Activated CD4-positive, alpha-beta T cell treated with anti-CD3 and anti-CD28 coated beads, Interleukin-2, amount 50 U/mL, for 4 hours (primary cell): ENCODE measurements at places on chromosomes 7 and 10.

GRCh38 chr10:96524741-96525140, 11.0 kb upstream of the TLL2 start:
- no peak for DNase-seq

DNA sequence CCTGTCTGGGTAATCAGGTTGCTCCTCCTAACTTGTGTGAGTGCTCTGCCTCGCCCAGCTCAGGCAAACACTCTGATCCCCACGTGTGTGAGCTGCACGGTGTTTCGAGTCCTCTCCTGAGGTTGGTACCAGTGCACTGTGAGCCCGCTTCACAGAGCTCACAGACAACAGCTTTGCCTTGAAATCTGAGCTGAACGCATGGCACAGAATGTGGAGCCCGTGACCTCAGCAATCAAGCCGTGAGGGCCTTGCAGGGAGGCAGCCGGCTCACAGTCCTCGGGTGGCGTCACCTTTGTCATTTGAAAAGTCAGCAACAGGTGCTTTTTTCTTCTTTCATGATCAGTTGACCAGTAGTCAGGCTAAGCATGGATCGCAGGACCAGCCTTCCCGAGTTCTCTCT, 60.2 kb upstream of the ADGRA1 start:
- no peak for DNase-seq

- DNase-seq, result no peak
Observed at GRCh38 chr10:76111986-76112825, 680.8 kb downstream of the LRMDA start.

DNA sequence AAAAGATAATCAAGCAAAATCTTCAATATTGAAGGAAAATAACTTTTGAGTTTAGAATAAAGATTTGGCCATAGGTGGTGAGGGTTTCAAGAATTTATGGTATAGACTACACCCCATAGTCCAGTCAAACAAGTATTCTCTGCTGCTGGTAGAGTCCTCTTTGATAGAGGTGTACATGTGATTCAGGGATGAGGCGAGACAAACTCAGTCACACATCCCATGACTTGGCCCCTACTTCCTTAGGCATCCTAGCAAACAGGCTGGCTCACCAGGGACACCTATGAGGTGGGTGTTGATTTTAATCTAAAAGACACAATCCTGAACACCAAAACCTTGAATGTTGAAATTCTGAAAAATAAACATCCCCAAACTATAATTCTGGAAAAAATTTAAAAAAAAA, 78.1 kb upstream of the SLC25A13 start:
- no peak for DNase-seq

- no peak for DNase-seq
Observed at GRCh38 chr7:5425507-5426225, 2.0 kb upstream of the TNRC18 start.

- DNase-seq, result no peak
Observed at GRCh38 chr10:131474416-131474815, 162.9 kb upstream of the TCERG1L start.

DNA sequence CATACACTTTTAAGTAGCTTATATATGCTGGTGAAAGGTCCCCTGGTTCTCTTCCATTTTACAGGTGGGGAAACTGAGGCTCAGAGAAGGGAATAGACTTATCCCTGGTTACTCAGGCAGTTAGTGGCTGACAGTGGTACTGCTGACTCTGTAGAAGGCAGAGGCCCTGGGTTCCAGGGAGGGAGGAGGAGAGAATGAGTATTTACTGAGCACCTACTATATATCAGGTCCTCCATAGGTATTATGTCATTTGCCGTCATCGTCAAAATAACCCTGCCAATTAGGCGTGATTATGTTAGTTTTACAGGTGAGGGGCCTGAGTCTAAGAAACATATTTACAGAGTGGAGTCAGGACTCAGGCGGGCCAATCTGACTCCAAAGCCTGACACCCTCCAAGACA, 13.3 kb upstream of the PALD1 start:
- no peak for DNase-seq

GRCh38 chr10:99357691-99358090, 28.5 kb downstream of the CNNM1 start:
- no peak for DNase-seq

DNA sequence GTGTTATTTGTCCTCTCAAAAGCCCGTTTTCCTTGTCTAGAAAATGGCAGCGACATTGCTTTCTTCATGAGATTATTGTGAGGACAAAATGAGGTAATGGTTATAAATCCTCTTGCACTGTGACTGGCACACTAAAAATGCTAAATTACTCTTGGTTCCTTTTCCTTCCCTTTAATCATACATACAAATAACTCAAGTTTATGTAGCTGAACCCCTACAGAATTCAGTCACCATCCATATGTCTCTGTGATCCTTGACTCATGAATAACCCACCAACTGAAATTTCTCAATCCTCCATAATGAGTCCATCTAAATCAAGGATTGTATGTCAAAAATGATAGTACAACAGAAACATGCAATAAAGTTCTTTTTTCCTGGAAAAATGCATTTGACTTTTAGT, 71.3 kb upstream of the VWC2 start:
- DNase-seq, result no peak

DNA sequence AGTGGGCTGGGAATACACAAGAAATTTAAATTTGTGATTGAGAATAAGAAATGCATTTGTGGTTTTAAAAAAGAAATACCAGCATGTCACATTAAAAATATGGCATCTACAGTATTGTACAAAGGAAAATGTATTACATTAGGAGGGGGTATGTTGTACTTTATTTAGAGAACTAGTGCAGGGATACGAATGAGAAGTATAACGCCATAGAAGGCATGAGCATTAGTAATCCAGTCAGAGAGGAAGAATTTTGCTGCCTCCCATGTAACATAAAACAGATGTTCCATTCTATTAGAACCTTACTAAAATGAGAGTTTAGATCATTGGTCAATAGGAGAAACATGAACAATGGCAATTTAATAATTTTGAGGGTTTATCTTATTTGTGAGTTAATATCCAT, 182.2 kb downstream of the ADK start:
- no peak for DNase-seq

DNA sequence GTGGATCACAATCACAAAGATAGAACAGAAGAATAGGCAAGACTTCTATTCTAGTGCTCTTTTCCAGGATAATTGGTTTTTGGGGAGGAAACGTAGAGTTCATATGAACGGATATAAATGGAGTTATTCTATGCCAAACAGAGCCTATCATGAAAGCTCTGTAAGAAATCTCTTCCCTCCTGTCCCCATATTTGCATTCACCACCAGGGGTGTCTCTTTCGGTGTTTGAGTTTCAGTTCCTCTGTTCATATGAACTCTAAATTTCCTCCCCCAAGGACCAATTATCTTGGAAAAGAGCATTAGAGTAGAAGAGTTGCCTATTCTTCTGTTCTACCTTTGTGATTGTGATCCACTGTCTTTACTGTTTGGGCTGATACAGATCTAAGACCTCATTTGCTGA, 48.3 kb upstream of the CDC14C start:
- DNase-seq, result no peak

DNA sequence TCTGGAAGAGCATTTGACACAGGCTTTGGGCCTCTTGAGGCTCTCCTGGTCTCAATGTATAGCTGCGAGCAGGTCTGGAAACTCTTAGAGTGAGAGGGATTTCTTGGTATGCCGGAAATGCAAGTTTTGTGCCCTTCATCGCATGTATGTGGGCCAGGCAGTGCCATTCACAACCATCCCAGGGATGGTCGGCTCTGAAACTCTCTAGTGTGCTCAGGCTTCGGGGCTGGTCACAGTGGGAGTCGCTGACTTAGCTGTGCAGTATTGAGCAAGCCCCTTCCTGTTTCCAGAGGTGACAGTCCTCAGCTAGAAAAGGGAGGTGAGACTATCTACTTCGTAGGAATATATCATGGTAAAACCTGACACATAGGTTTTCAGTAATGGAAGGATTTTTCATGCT, 2.0 kb upstream of the AOAH start:
- DNase-seq, result no peak

DNA sequence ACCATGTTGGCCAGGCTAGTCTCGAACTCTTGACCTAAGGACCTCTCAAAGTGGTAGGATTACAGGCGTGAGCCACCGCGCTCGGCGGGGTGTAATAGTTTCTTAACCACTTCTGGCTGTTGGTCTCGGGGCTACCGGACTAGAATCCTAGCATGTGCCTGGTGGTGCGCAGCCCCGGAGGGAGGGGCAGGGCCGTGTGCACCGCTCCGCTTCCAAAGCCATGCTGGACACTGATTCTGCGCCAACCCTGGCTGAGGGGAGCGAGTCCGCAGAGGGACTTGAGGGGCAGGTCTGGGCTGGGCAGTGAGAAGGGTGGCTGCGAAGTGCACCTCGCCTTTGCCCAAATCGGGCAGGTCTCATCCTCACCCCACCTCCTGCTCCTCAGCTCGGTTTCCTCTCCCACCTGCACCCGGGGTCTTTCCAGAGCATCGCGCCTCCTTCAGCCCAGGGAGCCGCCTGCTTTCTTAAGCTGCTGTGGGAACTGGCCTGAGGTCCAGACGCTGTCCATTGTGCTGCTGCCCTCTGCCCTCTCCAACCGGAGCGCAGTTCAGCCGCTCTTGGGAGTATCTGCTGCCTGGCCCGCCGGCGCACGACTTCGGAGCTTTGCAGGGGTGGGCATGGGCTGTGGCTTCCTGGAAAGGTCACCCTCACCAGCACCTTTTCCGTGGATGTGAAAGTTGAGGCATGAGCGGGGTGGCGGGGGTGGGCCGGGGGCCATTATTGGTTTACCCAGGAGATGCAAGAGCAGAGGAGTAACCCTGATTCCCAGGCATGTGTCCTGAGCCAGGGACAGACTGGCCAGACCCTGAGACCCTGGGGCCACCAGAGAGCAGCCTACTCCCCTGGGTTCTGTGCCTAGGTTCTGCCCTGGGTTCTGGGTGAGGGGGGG, 422.6 kb upstream of the NUPR2 start:
- DNase-seq, result no peak

DNA sequence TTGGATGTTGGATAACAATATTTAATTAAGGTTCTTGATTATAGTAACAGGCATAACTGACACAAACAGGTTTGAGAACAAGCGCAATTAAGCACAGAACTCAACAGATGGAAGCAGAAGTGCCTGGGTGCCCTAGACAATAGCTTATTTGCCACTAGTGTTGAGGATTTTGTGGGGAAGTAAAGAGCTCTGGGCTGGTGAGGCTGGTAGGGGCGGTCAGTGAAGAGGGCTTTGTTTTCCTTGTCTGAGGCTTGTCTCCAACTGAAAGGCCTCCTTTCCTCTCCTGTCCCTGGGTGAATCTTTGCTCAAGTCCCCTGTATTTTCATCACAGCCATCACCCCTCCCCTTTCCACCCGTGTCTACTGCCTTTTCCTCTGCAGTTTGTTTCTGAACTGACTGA, 104.6 kb downstream of the KAT6B start:
- DNase-seq, result no peak

DNA sequence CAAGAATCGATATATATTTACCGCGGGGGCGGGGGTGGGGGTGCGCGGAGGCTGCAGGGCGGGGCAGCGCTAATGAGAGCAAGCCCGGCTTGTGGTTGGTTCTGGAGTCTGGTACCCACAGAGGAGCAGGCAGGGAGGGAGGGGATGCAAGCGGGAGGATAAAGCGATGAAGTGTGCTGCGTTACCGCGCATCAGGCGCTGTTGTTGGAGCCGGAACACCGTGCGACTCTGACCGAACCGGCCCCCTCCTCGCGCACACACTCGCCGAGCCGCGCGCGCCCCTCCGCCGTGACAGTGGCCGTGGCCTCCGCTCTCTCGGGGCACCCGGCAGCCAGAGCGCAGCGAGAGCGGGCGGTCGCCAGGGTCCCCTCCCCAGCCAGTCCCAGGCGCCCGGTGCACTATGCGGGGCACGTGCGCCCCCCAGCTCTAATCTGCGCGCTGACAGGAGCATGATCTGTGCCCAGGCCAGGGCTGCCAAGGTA, at the start of gene HECW1:
Gene HECW1 (plus strand): TSS at position 189 of the 482 bp plus-strand sequence. CDS start 131,259 bp downstream, outside the sequence.
- no peak for DNase-seq

GRCh38 chr7:131010029-131010716, 276.2 kb upstream of the KLF14 start:
- DNase-seq, result no peak

DNA sequence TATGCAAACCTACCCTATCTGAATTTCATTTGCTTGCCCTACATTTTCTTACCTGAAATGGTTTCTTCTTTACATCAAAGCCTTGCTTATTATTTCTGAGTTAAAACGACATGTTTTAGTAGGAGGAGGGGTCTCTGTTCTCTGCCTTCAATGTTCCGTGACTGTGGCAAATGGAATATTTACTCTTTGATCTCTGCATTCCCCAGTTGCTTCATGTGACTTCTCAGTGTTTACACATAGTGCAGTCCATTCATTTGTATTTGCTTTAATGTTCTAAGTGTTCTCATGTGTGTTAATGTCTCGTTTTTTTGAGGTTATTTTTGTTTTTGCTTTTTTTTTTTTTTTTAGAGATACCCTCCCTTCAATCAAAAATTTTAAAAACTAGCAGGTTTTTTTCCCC, 75.8 kb downstream of the GNAI1 start:
- DNase-seq, result no peak

GRCh38 chr10:98041352-98042043, 11.1 kb upstream of the CRTAC1 start:
- DNase-seq, result no peak

GRCh38 chr10:98427011-98427515, 12.1 kb upstream of the PYROXD2 start:
- DNase-seq, result no peak

GRCh38 chr7:2350055-2350454, 4.6 kb upstream of the EIF3B start:
- no peak for DNase-seq

- DNase-seq, result no peak
Observed at GRCh38 chr10:53765311-53765710, 992.7 kb upstream of the MBL2 start.

GRCh38 chr10:28569506-28570159, 36.7 kb downstream of the WAC start:
- no peak for DNase-seq

DNA sequence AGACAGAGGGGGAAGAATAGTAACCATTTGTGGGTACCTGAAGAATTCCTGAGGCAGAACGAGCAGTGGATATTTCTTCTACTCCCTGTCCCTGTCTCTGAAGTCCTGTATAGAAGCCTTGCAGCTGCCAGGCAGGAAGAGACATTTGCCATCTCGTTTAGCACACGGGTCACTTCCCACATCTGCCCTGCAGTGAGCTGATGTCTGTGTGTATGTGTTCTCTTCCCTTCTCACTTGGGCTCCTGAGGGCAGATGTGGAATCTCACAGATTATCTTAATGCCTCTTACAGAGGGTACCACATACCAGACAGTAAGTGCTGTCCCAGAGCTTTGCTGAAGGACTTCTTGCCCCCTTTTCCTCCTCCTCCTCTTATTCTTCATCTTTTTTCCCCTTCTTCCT, 14.1 kb upstream of the TRPV6 start:
- DNase-seq, result no peak

DNA sequence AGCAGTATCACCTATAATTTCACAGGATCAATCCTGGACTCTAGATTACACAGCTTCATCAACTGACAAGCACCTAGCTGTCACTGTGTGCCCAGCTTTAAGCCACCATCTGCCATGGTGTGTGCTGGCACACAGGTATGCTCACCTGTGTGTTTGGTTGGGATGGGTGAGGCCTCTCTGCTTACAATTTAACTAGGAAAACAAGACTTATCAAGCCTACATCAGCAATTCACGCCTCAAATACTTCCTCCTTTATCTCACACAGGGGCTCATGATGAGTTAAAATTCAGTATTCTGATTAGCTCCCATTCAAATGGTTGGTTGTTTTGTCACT, 608.2 kb downstream of the PARD3 start:
- DNase-seq, result no peak
